NCI-H2081 treated with DMSO at 0.1 percent for 48 hours (cell line): ENCODE measurements at places on chromosomes 5 and 9.

- no peak for DNase-seq
These were observed 105.1 kb downstream of the LMNB1 start for GRCh38 chr5:126881821-126882600.

- DNase-seq, result no peak
These were observed 116.8 kb downstream of the PDZD2 start for GRCh38 chr5:31755676-31756230.

GRCh38 chr5:56814361-56814962 lies 887 bp upstream of the MAP3K1 start:
- DNase-seq, result no peak

- no peak for DNase-seq
These were observed 57.5 kb downstream of the TSPAN17 start for GRCh38 chr5:176704817-176705216.

- no peak for DNase-seq
These were observed 25.8 kb downstream of the CD180 start for GRCh38 chr5:67170767-67171166.

GRCh38 chr5:159156426-159157238 lies 52.7 kb downstream of the RNF145 start:
- DNase-seq, result no peak

DNA sequence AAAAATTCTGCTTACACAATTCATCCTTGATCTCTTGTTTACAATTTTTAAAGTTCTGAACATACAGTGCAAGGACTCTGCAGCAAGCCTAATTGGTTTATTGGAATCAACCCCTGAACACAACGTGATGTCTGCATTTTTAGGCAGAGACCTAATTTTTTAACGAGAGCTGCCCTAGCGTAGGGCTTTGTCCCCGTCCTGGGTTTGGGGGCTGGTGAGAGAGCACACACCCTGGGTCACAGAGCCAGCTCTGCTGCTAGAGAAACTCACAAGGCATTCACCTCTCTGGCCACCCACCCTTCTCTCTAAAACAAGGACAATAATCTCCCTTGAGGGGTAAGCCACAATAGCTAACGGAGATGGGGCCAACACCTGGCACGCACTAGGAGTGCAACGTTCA lies 28.2 kb downstream of the SH3PXD2B start:
- no peak for DNase-seq

DNA sequence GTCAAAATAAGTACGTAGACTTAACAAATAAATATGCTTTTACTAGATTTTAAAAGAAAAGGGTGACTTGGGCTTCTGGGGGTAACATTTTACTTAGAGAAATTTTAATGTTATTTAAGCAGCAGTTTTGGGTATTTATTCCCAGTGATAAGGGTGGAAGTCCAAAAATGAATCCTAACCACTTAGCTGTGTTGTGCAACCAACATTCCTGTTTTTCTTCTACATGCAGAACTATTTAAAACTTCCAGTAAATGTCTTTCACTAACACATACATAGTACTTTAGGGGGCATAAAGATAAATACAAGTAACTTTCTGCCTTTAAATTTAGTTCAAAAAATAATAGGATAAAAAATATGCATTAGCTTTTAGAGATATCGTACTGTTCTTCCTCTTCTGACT lies 436.7 kb downstream of the CTNND2 start:
- DNase-seq, result no peak

DNA sequence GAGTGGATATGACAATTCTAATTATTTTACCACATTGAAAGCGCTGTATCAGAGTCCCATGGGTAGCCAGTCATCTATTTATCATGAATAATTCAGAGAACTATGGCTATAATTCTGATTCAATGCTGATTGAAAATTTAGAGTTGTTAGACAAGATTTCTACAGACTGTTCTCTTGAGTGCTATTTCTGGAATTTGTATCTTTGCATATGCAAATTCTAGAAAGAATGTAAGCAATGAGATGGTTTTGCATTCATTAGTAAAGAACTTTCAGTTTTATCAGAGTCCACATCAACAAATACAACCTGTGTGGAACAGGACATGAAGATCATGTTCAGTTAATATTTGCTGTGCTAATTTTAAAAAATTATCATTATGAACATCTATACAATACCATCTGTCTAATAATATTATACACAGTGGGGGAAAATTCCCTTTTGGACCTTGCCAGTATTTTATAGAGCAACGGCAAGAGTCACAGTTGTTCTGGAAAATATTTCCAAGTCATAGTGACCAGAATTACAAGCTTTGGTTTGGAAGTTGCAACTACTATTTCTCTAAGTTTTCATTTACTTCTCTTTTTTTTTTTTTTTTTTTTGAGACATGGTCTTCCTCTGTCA lies 372.7 kb upstream of the PTGER4 start:
- DNase-seq, result no peak

DNA sequence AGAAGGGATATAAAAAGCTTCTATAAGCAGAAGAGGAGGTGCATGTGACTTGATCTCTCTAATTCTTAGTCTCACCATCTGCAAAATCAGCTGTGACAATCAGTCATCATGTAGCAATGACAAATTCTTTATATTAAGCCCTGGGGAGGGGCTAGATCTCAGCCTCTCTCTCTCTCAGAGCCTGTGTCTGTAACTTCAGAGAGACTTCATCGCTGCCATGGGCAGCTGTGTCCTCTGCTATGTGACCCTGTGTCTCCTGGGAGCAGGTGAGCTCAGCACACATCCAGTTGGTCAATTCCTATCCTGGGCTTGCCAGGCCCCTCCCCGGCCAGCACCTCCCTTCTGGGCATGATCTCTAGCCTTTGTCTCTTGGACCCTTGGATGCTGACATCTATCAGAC lies 109.6 kb downstream of the ANKRD18B start:
- no peak for DNase-seq

DNA sequence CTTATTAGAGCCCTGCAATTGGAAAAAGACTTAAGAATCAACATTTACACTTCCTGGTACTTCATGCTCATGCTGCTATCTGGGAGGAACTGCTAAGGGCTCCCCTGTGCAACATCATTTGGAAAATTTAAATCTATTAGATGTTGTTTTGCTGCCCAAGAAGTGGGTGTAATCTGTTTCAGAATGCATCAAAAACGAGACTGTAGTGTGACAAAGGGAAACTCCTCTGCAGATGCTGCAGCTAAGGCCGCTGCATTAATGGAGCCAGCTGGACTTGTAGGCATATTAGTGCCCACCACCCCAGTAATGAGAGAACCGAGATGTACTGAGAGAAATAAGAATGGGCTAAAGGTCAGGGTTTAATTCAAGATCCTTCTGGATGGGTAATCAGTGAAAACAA lies 11.1 kb upstream of the PAIP1 start:
- DNase-seq, result no peak

- no peak for DNase-seq
These were observed 176.7 kb upstream of the TBC1D2 start for GRCh38 chr9:98432134-98432533.

DNA sequence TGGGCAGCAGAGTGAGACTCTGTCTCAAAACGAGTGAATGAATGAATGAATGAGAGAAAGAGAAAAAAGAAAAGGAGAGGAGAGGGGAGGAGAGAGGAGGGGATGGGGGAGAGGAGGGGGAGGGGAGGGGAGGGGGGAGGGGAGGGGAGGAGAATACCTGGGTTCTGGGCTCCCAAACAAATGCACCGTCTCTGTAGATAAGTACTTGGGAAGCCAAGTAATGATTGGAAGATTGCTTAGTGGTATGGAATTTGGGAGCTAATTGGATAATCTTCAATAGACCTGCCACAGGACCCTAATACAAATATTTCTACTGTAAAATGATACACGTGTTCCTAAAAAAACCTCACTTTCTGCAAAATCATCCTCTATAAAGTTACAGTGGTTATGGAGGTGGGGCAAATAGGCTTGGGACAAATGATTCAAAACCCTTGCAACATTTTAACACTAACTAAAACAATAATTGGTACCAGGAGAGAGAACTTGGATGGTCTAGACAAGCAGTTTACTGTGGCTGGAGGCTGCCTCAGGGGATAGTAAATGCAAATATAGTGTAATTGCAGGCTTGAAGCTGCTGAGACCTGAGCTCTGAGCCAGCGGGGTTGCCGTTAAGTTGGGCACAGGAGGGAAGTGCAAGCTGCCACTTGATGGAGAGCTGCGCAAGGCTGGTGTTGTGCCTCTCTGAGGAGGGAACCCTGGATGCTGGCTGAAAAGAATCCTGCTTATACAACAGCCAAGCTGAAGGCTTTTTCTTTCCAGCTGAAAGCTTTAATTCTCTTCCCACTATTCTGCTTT lies 3.5 kb downstream of the HEMGN start:
- peak; percentile 41 for DNase-seq

DNA sequence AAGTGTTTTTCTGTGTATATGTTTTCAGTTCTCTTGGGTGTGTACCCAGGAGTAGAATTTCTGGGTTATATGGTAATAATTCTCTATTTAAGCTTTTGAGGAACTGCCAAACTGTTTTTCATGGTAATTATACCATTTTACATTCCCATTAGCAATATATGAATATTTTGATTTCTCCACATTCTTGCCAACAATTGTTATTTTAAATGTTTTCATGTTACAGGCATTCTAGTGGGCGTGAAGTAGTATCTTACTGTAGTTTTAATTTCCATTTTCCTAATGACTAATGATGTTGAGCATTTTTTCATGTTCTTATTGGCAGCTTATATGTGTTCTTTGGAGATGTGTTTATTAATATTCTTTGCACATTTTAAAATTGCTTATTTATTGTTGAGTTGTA lies 199.5 kb downstream of the FER start:
- no peak for DNase-seq
